ENCODE measurements at places on chromosomes 16 and 17.

DNA sequence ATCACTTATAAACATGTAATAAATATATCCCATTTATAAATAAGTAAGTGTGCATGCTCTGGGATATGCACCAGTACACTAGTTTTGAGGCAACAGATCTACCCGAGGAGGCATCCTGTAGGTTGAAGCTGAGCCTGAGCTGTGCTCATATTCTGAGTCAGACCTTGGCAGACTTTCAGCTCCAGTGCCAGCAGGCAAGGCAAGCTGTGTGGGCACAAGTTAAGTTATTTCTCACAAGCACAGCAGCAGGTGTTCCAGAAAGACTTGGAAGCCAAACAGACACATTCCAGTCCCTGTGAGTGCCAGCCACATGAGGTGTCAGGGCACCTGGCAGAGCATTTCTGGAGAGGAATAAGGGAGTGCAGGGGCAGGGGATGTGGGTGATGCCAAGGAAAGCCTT is 1.3 kb upstream of the CLEC19A start:
- DNase-seq = no peak

- no peak for DNase-seq
Observed at GRCh38 chr17:82062076-82062983, 3.3 kb downstream of the DUS1L start.

- no peak for DNase-seq
Observed at GRCh38 chr16:54006693-54007092, 279.9 kb downstream of the IRX3 start.

- DNase-seq = no peak
Observed at GRCh38 chr16:4433914-4434787, 8.5 kb downstream of the DNAJA3 start.

GRCh38 chr17:64938290-64938689 is 19.0 kb upstream of the LRRC37A3 start:
- no peak for DNase-seq

GRCh38 chr17:35705705-35706104 is 25.7 kb upstream of the RASL10B start:
- DNase-seq = no peak

GRCh38 chr17:78172249-78173051 is 4.1 kb downstream of the SYNGR2 start:
- no peak for DNase-seq

- DNase-seq = no peak
Observed at GRCh38 chr16:25097276-25097975, 14.1 kb upstream of the LCMT1 start.

DNA sequence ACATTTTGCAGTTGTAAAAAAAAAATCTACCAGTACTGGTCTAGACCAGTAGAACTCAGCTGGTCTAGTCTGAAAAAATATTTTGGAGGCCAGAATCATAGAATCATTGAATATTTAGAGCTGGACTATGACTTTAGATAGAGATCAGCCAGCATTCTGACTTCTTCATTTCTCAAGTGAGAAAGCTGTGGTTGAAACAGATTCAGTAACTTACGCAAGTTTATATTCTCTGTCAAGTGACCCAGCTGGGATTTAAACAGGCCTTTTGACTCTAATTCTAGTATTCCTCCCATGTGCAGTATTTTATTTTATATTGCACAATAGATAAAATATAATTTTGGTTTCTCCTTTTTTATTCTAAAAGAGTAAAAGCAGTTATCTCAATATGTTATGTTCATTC is 4.9 kb downstream of the TNRC6A start:
- DNase-seq = no peak

DNA sequence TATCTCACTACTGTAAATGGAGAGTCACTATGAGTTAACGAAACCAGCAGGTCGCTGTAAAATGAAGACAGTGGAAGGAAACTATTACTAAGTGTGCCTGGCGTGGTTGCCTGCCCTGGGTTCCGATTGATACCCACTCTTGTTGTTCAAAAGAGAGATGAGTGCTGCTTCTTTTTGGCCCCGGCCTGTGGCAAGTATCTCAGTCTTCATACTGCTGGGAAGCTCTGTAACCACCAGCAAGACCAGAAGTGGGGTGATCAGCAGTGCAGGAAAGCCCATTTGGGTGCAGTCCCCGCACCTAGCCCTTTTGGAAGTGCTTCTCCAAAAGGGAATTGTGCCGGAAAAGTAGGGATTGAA is 104.5 kb downstream of the SNX29 start:
- no peak for DNase-seq

DNA sequence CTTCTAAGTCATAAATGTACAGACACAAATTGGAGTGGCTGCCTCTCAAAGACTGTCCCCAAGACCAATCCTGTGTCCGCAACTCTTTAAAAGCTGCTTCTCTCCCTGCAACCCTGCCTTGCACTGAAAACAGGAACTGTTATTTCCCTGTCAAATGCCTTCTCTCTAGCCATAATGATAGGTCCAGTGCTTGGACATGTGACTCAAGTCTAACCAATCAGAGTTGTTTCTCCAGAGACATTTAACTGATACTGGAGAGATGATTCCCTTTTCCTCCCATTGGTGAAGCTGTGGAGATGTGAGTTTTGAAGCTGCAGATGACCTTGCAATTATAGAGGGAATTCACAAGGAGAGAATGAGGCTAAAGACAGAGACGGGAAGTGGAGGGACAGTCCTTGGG is 253.3 kb upstream of the CDH5 start:
- DNase-seq = no peak

DNA sequence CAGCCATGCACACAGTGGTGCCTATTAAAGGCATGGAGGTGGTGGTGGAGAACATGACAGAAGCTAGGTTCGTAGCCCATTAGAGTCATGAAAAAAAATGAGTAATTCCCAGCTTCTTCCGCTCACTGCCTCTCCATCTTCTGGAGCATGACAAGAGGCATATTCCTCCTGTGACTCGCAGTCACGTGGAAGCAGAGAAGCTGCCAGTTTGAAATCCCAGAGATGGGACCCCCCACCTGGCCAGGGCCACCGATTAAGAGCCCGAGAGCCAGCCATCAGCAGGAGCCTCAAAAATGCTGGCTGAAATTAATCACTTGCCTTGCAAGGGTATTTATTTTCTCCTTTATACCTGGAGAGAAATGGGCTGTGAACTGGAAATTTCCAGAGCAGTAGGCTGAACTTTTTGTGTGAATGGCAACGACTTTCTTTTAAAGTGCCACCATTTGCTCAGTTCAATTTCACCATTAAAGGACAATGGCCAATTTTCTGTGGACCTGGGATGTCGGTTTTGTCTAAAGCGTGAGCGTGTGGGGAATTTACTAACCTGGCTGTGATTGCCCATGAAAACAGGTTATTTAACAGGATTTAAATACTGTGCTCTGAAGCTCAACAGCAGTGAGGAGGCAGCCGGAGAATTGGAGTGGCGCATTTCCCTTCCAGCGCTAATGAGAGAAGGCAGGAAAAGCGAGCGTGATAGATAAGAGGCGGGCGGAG is 189.7 kb upstream of the SDK2 start:
- no peak for DNase-seq

GRCh38 chr16:11306997-11307638 is 26.0 kb upstream of the PRM1 start:
- no peak for DNase-seq

DNA sequence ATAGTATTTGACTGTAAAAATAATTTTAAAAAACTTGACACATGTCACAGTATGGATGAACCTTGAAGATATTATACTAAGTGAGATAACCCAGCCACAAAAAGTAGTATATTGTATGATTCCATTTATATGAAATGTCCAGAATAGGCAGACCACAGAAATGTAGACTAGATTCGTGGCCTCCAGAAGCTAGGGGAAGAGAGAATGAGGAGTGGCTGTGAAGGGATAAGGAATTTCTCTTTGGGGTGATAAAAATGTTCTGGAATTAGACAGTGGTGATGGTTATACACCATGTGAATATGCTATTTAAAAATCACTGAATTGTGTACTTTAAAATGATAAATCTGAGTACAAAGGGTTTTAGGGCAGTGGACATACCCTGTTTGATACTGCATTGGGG is 253.1 kb upstream of the DYNLRB2 start:
- no peak for DNase-seq

DNA sequence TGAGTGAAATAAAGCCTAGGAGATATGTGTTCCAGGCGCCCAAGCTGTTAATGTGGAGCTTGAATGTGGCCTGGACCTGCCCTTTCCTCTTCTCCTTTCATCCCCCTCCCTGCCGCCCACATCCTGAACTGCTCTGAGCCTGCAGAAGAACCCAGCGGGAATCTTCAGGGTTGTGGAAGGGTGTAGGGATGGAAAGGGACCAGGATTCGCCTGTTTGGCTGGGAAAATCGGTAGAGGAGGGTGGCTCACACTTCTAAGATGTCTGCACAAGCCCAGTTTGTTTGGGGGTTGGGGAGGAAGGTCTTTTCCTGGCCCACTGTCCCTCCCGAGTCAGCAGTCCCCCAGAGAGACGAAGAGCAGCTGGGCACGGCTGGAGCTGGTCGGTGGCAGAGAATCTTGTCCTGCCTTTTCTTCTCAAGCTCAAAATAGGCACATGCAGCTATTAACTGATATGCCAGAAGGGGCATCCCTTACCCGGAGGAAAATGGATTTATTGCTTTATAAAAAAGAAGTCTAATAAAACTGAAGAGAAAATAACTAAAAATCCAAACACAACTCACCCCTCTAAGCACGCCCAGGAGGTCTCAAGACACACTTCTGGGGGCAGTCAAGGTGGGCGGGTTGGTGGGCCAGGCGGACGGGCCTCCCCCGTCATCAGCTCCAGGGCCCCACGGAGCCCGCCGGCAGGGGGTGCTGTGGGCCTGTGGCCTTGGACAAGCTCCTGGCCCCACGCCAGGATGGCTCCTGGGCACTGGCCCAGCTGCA is 11.5 kb upstream of the PITPNA start:
- peak; percentile 97 for DNase-seq

DNA sequence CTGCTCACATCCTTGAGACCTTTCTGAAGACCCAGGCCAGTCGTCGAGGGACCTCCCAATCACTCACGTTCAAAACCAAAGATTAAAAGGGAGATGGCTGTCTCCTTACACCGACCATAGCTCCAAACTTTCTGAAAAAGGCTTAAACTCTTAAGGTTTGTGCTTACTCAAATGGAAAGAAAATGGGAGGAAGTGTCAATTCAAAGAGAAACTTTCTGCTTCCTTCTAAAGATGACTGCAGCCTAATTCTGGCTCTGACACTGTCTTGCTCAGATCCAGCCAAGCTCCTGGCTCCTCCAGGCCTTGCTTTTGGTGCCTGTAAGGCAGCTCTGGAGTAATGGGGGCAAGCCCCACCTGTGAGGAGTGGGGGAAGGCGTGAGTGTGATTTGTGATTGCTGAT is 54.9 kb upstream of the WSB1 start:
- peak; percentile 44 for DNase-seq

- no peak for DNase-seq
Observed at GRCh38 chr17:8062807-8063483, 24.1 kb downstream of the ALOX15B start.
